ENCODE measurements at places on chromosomes 5 and 9.

DNA sequence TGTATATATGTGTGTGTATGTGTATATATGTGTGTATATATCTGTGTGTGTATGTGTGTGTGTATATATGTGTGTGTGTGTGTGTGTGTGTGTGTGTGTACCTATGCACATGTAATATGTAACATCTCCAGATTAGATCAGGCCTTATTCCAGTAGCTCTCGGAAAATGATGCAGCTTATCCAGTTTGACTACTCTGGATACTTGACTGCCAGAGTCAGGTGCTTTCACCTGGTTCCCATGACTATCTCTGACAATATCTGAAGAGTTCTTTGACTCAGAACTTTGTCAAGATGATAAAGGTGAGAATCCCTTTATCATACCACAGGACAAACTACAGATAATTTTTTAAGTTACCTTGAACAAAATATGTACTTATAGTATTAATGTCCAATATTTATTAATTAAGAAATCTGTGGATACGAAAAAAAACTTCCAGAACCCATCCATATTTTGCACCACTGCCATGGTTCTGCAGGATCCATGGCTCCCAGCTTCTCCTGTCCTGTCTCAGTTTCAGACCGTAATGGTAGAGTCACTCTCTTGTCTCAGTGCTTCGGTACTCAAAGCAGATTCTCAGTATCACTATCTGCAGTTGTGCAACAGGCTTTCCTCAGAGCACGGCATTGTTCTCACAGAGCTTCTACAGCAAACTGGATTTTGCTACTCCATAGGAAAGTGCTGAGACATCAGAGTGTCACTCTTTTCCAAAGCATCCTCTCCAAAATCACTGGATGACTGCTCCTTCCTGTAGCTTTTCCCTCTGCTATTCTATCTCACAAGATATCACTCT lies 164.4 kb upstream of the SLC12A2 start:
- no peak for DNase-seq

DNA sequence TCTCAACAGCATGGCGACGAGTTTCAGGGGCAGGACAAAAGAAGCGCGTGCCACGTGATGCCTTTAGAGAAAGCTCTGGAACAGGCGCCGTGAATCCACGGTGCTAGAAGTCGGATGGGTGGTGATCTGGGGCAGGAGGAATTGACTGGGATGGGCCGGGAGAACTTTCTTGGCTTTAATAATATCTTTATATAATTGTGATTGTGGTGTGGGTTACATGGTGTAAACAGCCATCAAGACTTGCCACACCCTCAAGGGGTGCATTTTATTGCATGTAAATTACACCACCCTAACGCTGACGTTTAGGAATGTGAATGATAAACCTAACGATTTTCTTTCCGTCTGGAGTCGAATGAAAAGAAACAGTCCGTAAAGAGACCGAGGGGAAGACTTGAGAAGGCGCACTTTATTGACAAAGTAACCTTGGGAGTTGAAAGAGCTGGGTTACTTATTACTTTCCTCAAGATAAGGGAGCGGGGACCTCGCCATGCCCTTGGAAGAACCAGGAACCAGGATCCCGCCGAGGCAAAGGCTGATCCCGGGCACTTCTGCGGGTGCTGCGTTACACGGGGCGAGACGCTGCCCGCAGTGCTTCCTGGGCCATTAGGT lies 8.5 kb downstream of the NRARP start:
- DNase-seq: no peak

DNA sequence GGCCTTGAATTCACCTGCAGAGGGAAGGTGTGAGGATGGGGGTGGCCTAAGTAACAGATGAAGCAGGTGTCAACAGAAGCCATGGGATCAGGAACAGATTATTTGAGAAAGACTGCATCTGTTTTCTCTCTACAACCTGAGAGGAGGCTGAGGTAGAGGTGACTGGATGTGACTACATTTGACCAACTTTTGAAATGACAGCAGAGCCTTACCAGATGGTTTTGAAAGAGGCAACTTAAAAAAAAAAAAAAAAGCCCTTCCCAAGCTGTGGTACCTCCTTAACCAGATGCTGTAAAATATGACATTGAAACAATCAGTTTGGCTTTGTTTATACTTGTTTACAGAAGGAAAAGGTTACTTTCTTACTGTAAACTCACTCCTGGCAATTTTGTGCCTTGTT lies 108.6 kb downstream of the TRIO start:
- DNase-seq: no peak

GRCh38 chr5:167802755-167803431 lies 488.6 kb upstream of the WWC1 start:
- no peak for DNase-seq

DNA sequence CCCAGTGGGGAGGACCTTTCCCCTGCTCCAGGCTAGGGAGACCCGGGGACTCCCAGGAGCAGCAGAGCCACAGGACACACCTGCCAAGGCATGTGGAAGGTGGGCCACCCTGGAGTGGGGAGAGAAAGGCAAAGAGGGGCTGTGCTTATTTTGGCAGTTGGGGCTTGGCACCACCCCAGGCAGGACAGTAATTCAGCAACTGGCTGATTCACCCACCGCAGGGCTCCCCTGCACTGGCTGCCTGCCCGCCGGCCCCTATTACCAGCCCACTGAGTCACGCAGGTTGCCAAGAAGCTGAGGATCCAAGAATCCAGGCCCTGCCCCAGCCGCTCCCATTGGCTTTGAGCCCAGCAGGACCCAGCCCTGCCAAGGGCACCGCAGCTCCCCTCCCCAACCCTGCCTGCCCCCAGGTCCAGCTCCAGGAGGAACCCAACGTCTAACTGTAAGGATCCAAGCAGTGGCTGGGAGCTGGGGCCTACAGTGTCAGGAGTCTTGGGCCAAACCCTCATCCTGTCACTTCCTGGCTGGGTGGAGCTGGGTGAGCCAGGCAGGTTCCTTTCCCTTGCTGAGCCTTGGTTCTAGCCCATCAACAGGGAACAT lies 14.2 kb upstream of the RALGDS start:
- DNase-seq: no peak

- no peak for DNase-seq
These were observed 132.9 kb downstream of the SUSD1 start for GRCh38 chr9:112042244-112042638.

DNA sequence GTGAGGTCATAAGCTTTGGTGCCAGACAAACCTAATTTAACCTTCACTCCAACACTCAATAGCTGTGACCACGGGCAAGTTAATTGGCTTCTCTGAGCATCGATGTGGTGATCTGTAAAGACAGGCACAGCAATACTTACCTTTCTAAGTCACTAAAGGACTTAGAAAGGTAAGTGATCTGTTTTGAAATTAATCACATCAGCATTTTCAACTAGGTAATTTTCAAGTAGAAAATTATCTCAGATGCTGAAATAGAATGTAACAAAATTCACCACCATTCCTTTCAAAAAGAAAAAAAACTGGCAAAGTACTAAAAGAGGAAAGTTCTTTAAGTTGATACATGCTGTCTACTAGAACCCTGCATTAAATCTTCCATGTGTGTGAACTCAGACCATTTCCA lies 354.5 kb downstream of the ICE1 start:
- no peak for DNase-seq

GRCh38 chr5:89981878-89982773 lies 427.4 kb downstream of the CETN3 start:
- no peak for DNase-seq
